ENCODE measurements at places on chromosomes 7 and 10. TPM values are rescaled to one million over a fixed set of nuclear protein-coding genes. Genes with fewer than 3 reads are reported as not detected.

HDAC9 gene
- 11.6 TPM for polyA plus RNA-seq

TMEM213 gene
- polyA plus RNA-seq, result not detected

LIPN gene
- polyA plus RNA-seq, result not detected

GPER1 gene
- polyA plus RNA-seq, result 6.4 TPM

GRCh38 chr10:7901256-7901655 is 83.0 kb downstream of the TAF3 start:
- DNase-seq, result no peak
- H3K4me3 ChIP-seq, result no peak overlapping the region
- no peaks in the 10 kb centered on the region for H3K36me3 ChIP-seq
- H3K4me1 ChIP-seq, result no peaks in the 10 kb centered on the region

- no peak overlapping the region for H3K27ac ChIP-seq
- no peaks in the 10 kb centered on the region for H3K27me3 ChIP-seq
- DNase-seq, result peak; percentile 90
- no peaks in the 10 kb centered on the region for H3K36me3 ChIP-seq
- peaks cover 66% of the 10 kb centered on the region for H3K4me1 ChIP-seq
Measured at GRCh38 chr7:2520131-2520760, 672 bp downstream of the LFNG start.

DNA sequence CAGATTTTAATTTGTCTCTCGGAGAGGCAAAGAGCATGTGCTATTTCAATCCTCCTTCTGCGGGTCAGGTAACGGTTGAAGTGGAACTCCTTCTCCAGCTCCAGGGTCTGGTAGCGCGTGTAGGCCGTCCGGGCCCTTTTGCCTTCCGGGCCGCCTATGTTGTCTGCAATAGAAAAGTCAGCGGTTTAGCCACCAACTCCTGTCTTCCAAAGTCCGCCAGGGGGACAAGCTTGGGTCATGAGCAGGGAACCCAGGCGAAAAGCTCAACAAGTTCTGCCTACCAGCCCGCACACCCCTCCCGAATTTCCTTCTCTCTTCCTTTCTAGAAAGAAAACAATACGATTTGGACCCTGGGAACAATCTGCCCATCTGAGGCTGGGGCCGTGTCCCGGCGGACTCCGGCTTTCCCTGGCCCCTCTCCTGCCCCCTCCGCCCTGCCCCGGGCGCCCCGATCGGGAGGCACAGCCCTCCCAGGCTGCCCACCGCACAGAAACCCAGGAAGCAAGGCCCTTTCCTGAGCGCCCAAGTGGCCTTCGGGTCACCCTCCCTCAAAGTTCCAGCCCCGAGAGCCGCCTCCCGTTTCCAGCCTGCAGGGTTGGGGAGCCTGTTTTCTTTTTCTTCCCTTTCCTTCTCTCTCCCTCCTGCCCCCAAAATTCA is 1.4 kb downstream of the HOXA5 start:
- no peaks in the 10 kb centered on the region for H3K36me3 ChIP-seq
- peaks cover 100% of the 10 kb centered on the region for H3K27me3 ChIP-seq
- peak; percentile 50 for DNase-seq
- H3K4me3 ChIP-seq, result no peak overlapping the region

GRCh38 chr7:157791261-157791660 is 454.5 kb downstream of the DNAJB6 start:
- H3K36me3 ChIP-seq, result no peaks in the 10 kb centered on the region
- no peak for DNase-seq
- H3K4me1 ChIP-seq, result no peaks in the 10 kb centered on the region
- no peaks in the 10 kb centered on the region for H3K27me3 ChIP-seq

GRCh38 chr10:76138906-76139305 is 707.5 kb downstream of the LRMDA start:
- no peaks in the 10 kb centered on the region for H3K36me3 ChIP-seq
- no peak for DNase-seq
- H3K4me1 ChIP-seq, result no peaks in the 10 kb centered on the region
- H3K27ac ChIP-seq, result no peak overlapping the region
- H3K4me3 ChIP-seq, result no peak overlapping the region
- no peaks in the 10 kb centered on the region for H3K27me3 ChIP-seq

DNA sequence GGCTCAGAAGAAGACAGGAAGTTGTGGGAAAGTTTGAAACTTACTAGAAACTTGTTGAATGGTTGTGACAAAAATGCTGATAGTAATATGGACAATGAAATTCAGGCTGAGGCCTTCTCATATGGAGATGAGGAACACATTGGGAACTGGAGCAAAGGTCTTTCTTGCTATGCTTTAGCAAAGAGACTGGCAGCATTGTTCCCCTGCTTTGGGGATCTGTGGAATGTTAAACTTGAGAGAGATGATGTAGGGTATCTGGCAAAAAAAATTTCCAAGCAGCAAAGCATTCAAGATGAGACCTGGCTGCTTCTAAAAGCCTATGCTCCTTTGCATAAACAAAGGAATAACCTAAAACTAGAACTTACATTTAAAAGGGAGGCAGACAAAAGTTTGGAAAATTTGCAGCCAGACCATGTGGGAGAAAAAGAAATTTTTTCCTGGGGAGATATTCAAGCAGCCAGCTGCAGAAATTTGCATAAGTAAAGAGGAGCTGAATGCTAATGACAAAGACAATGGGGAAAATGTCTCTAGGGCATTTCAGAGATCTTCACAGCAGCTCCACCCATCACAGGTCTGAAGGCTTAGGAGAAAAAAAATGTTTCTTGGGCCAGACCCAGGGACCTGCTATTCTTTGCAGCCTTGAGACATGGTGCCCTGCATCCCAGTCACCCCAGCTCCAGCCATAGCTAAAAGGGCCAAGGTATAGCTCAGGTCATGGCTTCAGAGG is 16.5 kb upstream of the KCND2 start:
- H3K27me3 ChIP-seq, result no peaks in the 10 kb centered on the region
- no peak overlapping the region for H3K27ac ChIP-seq
- no peak overlapping the region for H3K4me3 ChIP-seq

DNA sequence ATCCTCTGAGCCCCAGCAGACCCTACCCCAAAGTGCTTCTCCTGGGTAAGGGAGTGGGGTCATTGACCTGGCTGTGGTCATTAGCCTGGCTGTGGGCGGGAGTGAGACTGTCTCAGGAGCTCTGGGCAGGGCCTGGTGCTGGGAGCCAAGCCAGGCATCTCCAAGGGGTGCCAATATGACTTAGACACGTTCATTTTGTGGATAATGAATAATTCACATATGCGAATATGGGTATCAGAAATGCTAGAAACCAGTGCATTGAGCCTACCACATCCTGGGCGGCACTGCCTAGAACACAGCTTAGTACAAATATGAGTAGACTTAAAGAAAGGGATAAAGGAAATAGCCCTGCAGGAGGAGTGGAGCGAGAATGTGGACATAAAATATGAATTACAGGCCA is 14.4 kb upstream of the SRRM3 start:
- H3K36me3 ChIP-seq, result no peaks in the 10 kb centered on the region
- no peak overlapping the region for H3K27ac ChIP-seq
- H3K27me3 ChIP-seq, result no peaks in the 10 kb centered on the region
- H3K4me1 ChIP-seq, result no peaks in the 10 kb centered on the region

DNA sequence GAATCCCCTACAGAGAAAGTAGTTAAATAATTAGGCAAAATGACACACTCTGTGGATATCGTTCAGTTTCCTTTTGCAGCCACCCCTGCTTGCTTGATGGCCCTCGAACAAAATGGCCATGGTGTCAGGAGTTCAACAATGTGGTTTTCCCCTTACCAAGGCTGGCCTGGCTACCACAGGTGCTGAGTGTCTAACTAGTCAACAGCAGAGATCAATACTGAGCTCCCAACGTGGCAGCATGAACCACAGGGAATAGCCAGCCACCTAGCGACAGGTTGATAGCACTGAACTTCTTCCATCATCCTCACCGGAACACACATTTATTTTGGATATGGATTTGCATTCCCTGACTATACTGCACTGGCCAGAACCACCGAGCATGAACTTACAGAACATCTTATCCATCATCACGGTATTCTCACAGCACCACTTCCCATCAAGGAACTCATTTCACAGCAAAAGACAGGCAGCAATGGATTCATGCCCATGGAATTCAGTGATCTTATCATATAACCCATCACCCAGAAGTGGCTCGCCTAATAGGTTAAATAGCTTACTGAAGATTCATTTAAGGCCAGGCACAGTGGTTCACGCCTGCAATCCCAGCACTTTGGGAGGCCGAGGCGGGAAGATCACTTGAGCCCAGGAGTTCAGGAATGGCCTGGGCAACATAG is 6.3 kb downstream of the C10orf67 start:
- no peaks in the 10 kb centered on the region for H3K27me3 ChIP-seq
- no peak overlapping the region for H3K27ac ChIP-seq
- H3K4me3 ChIP-seq, result no peak overlapping the region
- DNase-seq, result no peak
- no peaks in the 10 kb centered on the region for H3K36me3 ChIP-seq

- no peak for DNase-seq
- no peak overlapping the region for H3K27ac ChIP-seq
- H3K27me3 ChIP-seq, result no peaks in the 10 kb centered on the region
- peaks cover 8% of the 10 kb centered on the region for H3K4me1 ChIP-seq
- H3K4me3 ChIP-seq, result no peak overlapping the region
- H3K36me3 ChIP-seq, result no peaks in the 10 kb centered on the region
Measured at GRCh38 chr7:150410680-150411346, 31.7 kb downstream of the ZNF775 start.

- H3K4me1 ChIP-seq, result no peaks in the 10 kb centered on the region
- no peak for DNase-seq
- no peak overlapping the region for H3K27ac ChIP-seq
- H3K36me3 ChIP-seq, result no peaks in the 10 kb centered on the region
- H3K4me3 ChIP-seq, result no peak overlapping the region
Measured at GRCh38 chr10:129992356-129992755, 28.3 kb upstream of the EBF3 start.

DNA sequence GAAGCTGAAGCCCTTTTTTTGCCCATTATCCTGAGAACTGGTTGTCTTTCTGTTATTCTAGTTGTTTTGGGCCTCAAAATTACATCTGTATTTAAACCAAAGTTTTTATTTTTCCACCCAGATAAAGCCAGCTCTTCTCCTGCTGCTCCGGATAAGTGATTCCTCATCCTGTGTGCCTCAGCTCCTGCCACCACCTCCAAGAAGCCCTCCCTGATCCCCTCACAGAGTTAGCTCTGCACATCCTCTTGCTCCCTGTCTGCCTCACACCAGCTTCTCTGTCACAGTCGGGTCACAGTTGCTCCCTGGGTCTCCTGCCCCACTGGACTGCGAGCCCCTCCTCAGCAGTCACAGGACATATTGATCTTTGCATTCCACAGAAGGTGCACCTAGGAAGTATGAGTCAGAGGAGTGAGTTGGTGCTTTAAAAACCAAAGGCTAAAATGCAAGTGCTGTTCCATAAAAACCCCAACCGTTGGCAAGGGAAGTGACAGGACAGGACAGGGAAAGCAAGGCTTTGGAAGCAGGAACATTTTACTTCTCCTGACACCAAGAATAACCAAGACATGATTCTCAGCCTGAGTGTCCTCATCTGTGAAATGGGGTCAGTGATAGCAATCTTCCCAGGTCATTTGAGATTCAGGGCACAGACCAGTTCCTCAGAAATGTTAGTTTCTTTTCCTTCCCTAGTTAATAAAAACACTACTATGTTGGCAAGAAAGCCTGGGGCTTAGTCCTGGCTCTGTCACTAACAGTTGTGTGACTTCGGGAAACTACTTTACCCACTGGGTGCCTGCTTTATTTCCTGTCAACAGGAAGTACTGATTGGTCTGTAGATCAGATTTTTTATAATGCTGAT is 36.5 kb upstream of the EEPD1 start:
- peak overlapping the region; percentile 79 for H3K27ac ChIP-seq
- H3K27me3 ChIP-seq, result no peaks in the 10 kb centered on the region
- no peak overlapping the region for H3K4me3 ChIP-seq
- no peaks in the 10 kb centered on the region for H3K36me3 ChIP-seq
- H3K4me1 ChIP-seq, result peaks cover 35% of the 10 kb centered on the region
- DNase-seq, result no peak

DNA sequence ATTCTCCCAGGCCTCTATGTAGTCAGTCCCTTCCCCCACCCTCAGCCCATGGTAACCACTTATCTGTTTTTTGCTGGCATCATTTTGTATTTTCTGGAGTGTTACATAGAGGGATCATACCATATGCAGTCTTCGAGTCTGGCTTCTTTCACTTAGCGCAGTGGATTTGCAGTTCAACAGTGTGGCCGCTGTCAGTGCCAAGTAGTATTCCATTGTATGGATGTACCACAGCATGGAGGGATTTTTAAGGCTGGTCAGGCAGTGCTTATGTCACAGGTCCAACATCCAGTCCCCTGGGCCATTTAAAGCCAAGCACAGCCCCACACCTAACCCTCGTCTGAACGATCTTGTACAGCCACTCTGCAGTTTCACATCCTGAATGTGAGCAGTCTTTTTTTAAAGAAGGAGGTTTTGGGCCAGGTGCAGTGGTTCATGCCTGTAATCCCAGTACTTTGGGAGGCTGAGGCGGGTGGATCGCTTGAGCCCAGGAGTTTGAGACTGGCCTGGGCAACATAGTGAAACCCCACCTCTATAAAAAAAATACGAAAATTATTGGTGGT is 121.8 kb downstream of the CUX1 start:
- no peaks in the 10 kb centered on the region for H3K27me3 ChIP-seq
- peaks cover 21% of the 10 kb centered on the region for H3K4me1 ChIP-seq

GRCh38 chr10:133042061-133042460 is 45.7 kb upstream of the ADGRA1 start:
- H3K27ac ChIP-seq, result no peak overlapping the region
- H3K36me3 ChIP-seq, result no peaks in the 10 kb centered on the region
- no peaks in the 10 kb centered on the region for H3K27me3 ChIP-seq
- no peak overlapping the region for H3K4me3 ChIP-seq
- no peak for DNase-seq
- H3K4me1 ChIP-seq, result no peaks in the 10 kb centered on the region

DNA sequence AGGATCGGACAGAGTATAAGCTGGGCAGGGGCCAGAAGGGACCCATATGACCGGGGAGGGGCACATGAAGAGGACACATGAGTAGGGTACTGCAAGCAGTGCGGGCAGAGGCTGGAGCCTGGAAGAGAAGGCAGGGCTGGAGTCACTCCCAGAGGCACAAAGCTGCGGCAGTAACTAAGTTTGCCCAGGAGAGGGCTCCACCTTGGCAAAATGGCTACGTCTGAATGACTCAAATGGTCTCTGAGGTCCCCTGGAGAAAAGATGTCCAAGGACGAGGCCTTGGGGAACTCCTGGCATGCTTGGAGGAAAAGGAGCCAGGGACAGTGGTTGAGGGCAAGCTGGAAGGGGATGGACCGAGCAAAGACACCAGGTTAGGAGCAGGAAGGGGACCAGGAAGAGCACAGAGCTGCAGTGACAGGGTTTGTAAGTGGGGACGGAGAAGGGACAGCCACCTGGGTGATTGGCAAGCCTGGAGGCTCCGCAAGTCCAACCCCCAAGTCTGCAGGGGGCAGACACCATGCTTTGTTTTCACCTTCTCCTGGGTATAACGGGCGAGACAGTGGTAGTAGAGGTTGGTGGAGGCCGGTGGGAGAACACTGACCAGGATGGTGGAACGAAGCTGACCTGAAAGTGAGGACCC is 43.1 kb upstream of the LBX1 start:
- H3K36me3 ChIP-seq, result no peaks in the 10 kb centered on the region
- peak; percentile 83 for DNase-seq
- H3K27me3 ChIP-seq, result peaks cover 8% of the 10 kb centered on the region
- H3K27ac ChIP-seq, result no peak overlapping the region

Measured in SK-N-SH (cell line).